NCI-H2171 treated with DMSO at 0.1 percent for 48 hours (cell line): ENCODE measurements at places on chromosomes 3 and 15.

GRCh38 chr3:162799910-162800309, 1303.3 kb downstream of the OTOL1 start:
- no peak for DNase-seq

GRCh38 chr15:60351066-60351465, 46.7 kb downstream of the ANXA2 start:
- DNase-seq, result peak; percentile 93

DNA sequence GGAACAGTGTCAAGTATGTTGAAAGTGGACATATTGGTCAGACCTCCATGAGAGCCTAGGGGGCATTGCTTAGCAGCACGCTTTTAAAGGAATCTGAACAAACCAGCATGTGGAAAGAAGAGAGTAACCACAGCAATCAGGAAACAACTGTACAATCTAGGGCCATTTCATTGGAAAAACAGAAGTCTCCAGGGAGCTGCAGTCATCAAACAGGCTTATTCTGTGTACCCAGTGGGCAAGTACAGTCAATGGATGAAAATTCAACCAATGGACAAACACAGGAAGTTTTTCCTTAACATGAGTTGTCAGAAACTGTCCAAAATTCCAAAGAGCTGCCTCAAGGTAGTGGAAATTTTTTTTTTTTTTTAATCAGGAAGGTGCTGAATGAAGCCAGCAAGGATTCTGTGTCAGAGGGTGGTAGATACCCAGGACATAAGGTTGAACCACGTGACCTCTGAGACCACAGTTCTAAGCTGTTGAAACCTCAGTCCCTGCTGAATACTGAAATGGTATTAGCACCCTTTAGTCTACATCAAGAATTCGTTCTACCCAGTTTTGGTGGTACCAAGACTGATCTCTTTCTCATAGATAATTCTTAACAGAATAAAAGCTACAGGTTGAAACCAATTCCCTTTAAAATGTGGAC, 4.4 kb upstream of the DLG1 start:
- DNase-seq, result no peak

GRCh38 chr15:78247911-78248310, 13.5 kb upstream of the ACSBG1 start:
- no peak for DNase-seq

GRCh38 chr15:95869920-95870319, 460.6 kb upstream of the NR2F2 start:
- DNase-seq, result no peak

GRCh38 chr3:146537603-146538002, 6.8 kb downstream of the PLSCR1 start:
- DNase-seq, result no peak

DNA sequence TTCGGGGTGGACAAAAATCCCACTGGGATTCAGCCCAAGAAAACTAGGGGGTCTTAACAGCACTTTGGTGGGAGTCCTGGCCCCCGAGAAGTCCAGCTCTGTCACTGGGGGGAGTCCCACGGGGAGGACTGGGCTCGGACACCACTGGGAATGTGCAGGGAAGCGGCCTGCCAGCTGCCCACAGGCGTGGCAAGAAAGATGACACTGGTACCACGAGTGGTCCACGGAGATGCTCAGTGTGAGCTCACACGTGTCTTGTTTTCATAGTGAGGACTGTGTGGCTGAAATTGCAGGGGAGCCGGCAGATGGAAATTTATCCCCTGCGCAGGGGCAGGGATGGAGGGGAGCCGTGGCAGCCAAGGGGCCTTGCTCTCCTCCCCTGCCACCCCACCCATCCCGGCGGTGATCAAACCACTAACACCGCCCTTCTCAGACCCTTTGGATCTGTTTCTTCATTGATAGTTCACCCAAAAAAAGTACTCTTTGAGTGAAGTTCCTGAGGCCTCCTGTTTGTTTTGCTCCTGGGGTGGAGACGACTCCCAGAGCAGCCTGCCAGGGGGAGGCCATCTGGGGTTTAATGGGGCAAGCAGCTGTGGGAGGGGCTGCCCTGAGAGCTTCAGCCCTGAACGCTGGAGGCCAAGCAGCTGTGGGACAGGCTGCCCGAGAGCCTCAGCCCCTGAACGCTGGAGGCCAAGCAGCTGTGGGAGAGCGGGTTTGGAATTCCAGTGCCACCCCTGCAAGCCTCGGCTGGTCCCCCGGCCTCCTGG, 130.9 kb downstream of the LRRK1 start:
- no peak for DNase-seq

DNA sequence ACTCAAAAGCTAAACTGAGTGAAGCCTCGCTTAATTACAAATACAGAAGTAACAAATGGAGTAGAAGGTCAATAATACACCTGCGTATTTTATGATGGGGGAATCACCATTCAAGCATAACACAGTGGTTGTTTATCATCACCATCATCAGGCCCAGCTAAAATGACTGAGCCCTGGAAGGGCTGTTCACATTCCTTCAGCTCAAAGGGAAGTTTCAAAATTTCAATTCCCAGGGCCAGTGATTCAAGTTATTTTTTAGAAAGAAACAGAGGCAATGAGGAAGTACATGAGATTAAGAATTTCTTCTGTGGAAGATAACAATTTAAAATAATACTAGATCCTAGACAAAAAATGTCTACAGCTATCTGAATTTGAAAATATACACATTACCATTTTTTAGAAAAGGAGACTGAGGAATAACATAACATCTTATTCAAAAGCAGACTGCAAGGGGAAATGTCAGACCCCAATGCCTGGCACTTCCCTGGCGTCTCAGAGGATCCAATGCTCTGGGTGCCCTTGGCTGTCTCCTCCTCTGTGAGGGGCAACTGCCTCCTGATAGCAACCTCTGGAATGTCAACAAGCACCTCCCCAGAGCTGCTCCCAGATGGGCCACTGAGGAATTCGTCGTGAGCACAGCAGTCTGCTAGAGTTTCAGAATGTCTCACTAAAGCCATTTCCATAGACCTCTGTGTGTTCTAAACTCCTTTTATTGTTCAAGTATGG, 22.8 kb downstream of the EHD4 start:
- no peak for DNase-seq

DNA sequence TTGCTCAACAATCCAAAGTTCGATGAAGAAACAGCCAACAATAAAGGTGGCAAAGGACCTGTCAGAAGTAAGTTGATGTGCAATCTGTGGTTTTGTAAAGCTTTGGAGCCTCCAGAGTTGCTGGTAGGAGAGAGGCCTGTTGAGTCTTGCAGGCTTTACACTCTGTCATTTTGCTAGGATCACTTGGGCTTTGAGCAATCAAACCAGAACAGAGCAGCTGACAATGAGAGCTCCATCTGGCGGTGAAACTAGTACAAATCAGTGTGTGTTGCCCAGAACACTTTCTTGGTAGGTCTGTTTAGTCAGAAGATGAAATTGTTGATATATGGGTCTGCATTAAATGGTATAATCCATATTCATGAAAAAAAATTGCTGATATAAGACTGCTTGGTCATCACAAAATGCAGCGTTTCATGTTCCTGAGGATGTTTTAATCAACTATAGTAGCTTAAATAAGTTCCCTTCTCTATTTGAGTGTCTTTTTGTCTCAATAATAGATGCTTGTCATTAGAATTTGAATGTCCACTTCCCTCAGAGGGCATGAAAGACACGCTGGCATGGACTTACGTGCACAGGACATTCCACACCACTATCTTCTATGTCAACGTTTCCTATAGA, 25.7 kb downstream of the TMOD2 start:
- peak; percentile 90 for DNase-seq

DNA sequence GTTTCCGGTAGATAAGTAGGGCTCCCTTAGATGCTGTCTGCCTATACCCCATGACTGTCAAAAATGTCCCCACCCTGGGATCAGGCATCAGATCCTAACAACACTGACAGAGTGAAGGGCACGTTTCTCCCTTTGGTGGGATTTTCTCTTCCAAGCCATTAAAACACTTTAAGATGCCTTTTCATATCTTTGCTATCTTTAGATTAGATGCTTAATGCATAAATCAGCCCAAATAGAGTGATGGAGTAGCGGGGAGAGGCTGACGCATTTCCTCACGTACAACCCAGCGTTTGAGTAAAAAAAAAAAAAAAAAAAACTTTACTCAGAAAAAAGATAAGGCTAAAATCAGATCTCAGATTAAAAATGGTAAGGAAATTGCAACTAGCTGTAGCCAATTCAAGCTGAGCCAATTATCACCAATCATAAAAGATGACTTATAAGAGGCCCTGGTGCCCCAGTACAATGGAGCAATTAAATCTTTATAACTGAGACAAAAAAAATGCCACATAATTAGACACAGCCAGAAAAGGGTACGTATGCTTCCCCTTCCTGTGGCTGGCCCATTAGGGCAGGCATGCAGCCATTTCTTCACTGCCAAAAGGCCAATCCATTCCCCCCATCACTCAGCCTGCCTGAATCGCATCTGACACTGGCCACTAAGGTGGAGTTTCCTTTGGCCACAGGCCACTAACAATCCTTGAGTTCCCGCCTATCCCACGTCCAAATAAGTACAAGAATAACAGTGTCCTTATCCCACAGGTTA, 45.0 kb downstream of the RFTN1 start:
- no peak for DNase-seq

GRCh38 chr15:76333720-76334437, 2.7 kb upstream of the ISL2 start:
- DNase-seq, result no peak

GRCh38 chr15:23073890-23074646, 34.7 kb upstream of the TUBGCP5 start:
- peak; percentile 92 for DNase-seq

GRCh38 chr15:51735228-51736010, 2.0 kb downstream of the LYSMD2 start:
- DNase-seq, result no peak

- DNase-seq, result no peak
Observed at GRCh38 chr15:41801185-41801584, 26.7 kb upstream of the JMJD7 start.

DNA sequence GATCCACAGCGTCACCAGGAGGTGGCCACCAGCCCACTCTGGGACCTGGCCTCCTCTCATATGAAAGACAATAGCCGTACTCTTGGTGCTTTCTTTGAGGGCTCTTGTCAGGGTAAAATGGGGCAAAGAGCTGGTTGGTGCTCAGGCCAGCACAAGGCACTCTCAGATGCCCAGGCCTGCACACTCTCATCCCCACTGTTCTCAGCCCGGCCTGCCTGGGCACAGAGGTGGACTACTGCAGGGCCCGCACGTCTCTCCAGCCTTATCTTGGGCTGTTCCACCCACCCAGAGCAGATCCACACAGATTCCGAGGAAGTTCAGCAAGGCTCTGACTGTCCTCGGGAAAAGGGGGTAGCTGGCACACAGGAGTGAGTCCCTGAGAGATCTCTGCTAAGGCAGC, 122.8 kb upstream of the PRR20G start:
- no peak for DNase-seq
